Stimulated activated CD8-positive, alpha-beta memory T cell treated with anti-CD3 and anti-CD28 coated beads, Interleukin-15, amount 100 ng/mL, for 1 hour (primary cell): ENCODE measurements at places on chromosomes 1 and 21.

DNA sequence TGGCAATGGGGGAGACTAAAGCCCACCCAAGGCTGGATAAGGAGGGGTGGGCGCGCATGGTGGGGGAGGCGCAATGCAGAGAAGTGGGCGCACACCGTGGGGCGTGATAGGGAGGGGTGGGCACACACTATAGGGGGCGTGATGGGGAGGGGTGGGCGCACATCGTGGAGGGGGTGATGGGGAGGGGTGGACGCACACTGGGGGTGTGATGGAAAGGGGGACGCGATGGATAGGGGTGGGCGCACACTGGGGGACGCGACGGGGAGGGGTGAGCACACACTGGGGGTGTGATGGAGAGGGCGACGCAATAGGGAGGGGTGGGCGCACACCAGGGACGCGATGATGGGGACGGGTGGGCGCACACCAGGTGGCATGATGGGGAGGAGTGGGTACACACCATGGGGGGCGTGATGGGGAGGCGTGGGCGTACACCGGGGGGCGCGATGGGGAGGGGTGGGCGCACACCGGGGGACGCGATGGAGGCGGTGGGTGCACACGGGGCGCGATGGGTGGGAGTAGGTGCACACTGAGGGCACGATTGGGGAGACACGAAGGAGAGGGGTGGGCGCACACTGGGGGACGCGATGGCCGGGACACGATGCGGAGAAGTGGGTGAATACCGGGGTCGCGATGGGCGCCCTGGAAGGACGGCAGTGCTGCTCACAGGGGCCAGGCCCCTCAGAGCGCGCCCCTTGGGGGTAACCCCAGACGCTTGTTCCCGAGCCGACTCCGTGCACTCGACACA lies 929 bp downstream of the SUMO3 start:
- DNase-seq, result no peak

DNA sequence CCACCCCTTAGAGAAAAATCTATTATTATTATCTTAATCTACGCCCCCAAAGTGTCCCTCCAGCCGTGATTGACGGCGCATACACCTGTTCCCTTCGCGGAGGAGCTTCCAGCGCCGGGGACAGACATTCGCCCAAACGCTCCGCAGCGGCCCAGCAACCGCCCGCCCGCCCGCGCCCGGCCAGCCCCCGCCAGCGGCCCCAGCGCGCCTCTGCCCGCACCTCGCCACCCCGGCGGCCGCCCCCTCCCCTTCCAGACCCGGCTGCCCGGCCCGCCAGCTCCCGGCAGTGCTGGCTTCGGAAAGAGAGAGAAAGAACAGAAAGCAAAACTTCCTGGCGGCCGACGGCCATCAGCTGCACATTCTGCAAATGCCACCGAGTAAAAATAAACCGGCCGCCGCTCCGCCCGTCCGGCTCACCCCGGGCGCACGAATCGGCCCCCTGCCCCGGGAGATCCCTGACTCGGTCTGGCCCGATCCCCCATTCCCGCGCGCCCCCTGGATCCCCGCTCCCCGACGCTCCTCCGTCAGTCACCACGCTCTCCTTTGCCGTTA lies 1.6 kb downstream of the CASZ1 start:
- DNase-seq, result no peak

- DNase-seq, result no peak
These were observed 23.7 kb upstream of the SRRM1 start for GRCh38 chr1:24619376-24619775.

GRCh38 chr1:9821710-9822109 lies 2.1 kb downstream of the CLSTN1 start:
- DNase-seq, result no peak
